Activated naive CD4-positive, alpha-beta T cell treated with anti-CD3 and anti-CD28 coated beads, Interleukin-2, amount 50 U/mL, for 16 hours (primary cell): ENCODE measurements at places on chromosomes 5 and 9.

DNA sequence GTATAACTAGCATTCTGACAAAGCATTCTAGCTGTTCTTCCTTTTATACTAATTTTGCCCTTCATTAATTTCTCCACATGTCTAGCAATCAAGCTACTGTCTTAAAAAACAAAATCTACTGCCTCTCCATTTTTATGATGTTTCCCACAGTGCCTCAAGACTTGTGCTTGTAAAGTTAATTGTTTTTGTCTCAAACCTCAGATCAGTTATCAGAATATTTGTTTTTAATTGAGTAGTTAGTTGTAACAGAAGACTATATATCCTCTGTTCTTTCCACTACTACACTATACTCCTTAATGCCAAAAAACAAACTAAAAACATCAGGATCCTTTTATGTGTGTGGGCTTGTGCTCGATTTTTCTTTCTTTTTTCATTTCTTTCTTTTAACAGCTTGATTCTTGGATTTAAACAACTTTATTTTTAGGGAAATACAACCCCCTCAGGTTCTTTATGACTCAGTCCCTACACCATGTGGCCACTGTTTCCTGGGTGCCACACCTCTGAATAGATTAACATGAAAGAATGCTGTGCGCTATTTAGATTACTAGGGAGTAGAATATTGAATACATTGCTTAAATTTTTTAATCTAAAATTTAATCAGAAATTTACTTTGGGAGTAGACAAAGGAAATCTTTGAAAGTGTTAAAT, 1.2 kb downstream of the ASPN start:
- no peak for DNase-seq

GRCh38 chr5:132022737-132023136, 11.3 kb upstream of the ACSL6 start:
- peak; percentile 37 for DNase-seq

DNA sequence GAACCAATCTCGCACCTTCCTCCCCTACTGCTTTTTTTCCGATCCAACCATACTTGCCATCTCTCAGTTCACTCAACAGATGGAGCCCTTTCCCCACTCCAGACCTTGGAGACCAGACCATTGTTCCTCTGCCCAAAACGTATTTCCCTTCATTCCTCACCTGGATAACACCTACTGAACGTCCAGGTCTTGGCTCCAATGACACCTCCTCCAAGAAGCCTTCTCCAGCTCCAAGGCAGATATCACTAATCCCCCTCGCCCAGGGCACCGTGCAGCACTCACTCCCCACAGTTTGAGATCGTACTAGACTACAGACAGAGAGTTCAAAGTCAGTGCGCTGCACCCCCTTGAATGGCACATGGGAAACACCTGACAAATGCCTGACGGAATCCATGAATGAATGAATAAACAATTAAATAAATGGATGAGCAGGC, 47.1 kb upstream of the AKNA start:
- no peak for DNase-seq

- DNase-seq, result no peak
Measured at GRCh38 chr5:84265130-84265529, 119.5 kb downstream of the EDIL3 start.
